Frontal cortex (tissue), 4 donors: ENCODE measurements at places on chromosomes 7 and 10. TPM values are rescaled to one million over a fixed set of nuclear protein-coding genes. Genes with fewer than 3 reads are reported as not detected.
A peak's percentile ranks its signal among the peaks of the same experiment; 100 is the strongest.

Gene PLPP4
- total RNA-seq, result 18.8 TPM

Gene HOXA1
- total RNA-seq, result not detected

- no peak for DNase-seq
These were observed 161.2 kb downstream of the NRF1 start for GRCh38 chr7:129772646-129773280.

GRCh38 chr10:73998929-73999691 is 1.2 kb downstream of the VCL start:
- DNase-seq, result peak; percentile 38

DNA sequence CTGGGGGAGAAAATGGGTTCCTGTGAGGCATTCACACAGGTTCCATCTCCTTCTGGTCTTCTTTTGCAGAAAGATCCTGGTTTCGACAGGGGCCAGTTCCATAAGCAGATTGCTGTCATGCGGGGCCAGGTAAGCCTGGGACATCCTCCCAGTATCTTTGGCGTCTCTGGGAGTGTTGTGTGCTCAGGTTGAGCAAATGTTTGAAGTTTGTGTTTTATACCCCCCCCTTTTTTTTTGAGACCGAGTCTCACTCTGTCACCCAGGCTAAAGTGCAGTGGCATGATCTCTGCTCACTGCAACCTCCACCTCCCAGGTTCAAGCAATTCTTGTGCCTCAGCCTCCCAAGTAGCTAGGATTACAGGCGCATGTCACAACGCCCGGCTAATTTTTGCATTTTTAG is 20.0 kb downstream of the AVPI1 start:
- no peak for DNase-seq

GRCh38 chr7:106740806-106741205 is 79.8 kb upstream of the CCDC71L start:
- no peak for DNase-seq
